ENCODE measurements at places on chromosomes 4 and X. TPM values are rescaled to one million over a fixed set of nuclear protein-coding genes. Genes with fewer than 3 reads are reported as not detected.
A peak's percentile ranks its signal among the peaks of the same experiment; 100 is the strongest.

TEC gene
- 2.8 TPM for total RNA-seq

DNA sequence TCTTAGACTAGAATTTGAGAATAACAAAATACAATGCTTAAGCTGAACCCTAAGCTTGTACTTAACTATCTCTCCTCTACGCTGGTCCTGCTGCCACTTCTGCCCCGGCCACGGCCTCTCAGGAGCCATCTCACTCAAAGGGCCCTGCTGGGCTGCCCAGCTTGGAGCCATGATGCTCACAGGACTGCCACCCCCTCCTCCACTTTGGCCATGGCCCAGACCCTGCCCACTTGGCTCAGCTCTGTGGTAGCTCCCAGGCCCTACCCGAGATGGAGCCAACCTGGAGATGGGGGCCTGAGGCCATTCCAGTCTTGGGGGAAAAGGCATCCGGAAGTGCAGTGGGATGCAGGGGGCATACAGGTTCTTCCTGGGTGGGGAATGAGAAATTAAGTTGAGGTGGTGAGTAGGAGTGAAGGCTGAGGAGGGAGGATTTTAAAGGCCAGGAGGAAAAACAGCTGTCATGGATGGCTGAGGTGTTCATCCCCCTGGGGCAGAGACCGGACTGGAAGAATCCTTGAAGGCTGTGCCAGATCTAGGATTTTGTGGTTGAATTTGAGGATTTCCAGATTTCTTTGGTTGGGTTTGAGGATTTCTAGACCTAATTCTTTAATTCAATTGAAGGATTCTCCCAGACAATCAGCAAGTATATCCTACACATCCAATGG, 824 bp downstream of the SASH3 start:
- peak overlapping the region; percentile 77 for H3K27ac ChIP-seq
- peaks cover 40% of the 10 kb centered on the region for H3K36me3 ChIP-seq
- H3K4me1 ChIP-seq, result peaks cover 76% of the 10 kb centered on the region
- H3K4me3 ChIP-seq, result peak overlapping the region; percentile 76

DNA sequence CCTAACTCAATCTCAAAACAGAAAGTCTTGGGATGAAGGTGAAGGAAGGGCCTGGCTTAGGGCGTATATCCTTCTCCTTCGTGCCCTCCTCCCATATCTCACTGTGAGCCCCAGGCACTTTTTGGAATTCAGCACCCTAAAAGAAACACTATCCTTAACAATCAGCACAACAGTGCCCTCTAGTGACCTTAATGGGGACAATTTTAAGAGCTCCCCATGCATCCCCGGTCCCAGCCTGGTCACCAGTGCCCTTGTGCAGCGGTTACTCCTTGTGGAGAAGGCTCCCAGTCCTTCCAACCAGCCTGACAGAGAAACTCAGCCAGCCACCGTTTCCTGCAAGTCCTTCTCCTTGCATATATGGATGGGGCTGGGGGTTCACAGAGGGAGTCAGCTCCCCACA, 4.2 kb downstream of the PAK3 start:
- H3K4me1 ChIP-seq, result peaks cover 15% of the 10 kb centered on the region
- no peak overlapping the region for H3K4me3 ChIP-seq
- H3K36me3 ChIP-seq, result no peaks in the 10 kb centered on the region
- no peak overlapping the region for H3K27ac ChIP-seq
- no peaks in the 10 kb centered on the region for H3K27me3 ChIP-seq

DNA sequence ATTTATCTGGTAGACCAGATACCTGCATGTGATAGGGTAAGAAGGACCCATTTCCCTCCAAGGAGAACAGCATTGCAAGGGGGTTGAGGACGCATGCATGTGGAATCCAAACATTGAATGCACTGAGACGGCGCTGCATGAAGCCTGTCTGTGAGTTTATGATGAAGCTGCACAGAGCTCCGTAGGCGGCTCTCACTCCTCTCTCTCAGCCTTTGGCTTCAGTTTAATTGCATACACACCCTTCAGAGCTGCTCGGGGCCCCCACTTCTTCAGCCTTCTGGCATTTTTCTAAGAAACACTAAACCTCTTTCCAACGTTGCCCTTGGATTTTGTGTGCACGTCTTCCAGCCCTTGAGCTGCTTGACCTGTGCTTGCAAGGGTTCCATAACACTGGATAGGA, 176.6 kb downstream of the DHRSX start:
- DNase-seq, result no peak
- no peak overlapping the region for H3K27ac ChIP-seq
- H3K4me3 ChIP-seq, result no peak overlapping the region
- H3K27me3 ChIP-seq, result no peaks in the 10 kb centered on the region

DNA sequence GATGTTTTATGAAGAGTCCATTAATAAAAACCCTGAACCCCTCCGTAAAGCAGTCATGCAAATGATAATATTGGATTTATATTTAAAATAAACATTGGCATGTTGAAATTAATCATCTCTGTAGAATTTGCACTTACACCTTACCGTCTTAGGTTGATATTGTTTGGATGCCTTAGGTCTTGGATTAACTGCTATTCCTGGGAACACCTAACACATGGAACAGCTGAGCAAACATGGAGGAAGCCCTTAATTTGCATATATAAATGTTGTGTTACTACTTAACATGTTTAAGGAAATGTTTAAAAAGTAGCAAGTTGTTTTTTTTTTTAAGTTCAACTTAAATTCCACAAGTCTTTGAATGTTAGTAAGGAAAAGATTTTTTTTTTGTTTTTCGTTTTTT, 62.5 kb downstream of the NSD2 start:
- no peak overlapping the region for H3K27ac ChIP-seq
- peaks cover 45% of the 10 kb centered on the region for H3K36me3 ChIP-seq
- H3K4me1 ChIP-seq, result no peaks in the 10 kb centered on the region
- no peaks in the 10 kb centered on the region for H3K27me3 ChIP-seq
- no peak overlapping the region for H3K4me3 ChIP-seq

Data from CD4-positive, alpha-beta T cell (primary cell).